Foreskin fibroblast (primary cell): ENCODE measurements at places on chromosomes 12 and 14.

DNA sequence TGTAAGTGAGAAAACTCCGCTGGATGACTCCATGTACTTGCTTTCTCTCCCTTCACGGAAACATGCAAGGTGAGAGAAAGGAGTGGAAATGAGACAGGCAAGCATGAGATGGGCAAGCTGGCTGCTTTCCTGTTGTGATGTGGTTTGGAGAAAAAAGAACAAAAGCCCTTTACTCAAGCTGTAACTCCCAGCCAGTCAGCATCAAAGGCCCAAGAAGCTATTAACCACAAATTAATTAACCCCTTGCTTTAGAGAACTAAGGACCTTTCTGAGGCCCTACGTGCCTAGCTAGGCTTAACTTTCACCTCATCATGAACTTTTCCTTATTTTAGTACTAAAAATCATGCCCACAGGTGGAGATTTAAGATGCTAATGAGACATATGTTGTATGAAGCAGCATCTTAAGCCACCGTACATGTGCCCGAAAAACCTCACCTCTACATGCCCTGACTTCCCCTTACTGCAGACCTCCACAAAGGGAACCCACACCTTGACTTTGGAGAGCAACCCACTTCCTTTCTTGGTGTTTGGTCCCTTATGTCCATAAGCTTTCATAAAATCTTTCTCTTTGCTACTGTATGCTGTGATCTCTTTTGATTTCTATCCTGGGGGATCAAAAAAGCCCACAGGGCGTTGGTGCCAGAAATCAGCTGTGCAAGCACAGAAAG is 87.0 kb downstream of the GALNT8 start:
- no peak for DNase-seq

GRCh38 chr12:113137861-113138783 is 2.6 kb upstream of the RASAL1 start:
- DNase-seq: no peak

- peak; percentile 8 for DNase-seq
Observed at GRCh38 chr14:61388173-61388975, 67.0 kb downstream of the PRKCH start.

DNA sequence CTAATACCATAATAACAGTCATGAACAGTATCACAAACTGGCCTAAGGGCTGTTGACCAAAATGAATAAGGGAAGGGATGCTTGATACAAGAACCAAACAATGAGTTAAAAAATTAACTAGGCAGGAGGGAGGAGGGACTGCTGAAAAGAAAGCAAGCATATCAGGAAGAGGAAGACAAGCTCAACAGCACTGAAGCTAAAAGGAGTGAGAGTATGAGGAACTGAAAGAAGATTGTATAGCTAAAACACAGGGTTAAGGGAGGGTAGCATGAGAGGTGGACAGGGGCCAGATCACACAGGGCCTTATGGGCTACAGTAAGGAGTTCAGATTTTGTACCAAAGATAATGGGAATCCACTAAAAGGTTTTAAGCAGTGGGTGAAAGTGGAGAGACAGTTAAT is 34.1 kb downstream of the ITGA7 start:
- no peak for DNase-seq

DNA sequence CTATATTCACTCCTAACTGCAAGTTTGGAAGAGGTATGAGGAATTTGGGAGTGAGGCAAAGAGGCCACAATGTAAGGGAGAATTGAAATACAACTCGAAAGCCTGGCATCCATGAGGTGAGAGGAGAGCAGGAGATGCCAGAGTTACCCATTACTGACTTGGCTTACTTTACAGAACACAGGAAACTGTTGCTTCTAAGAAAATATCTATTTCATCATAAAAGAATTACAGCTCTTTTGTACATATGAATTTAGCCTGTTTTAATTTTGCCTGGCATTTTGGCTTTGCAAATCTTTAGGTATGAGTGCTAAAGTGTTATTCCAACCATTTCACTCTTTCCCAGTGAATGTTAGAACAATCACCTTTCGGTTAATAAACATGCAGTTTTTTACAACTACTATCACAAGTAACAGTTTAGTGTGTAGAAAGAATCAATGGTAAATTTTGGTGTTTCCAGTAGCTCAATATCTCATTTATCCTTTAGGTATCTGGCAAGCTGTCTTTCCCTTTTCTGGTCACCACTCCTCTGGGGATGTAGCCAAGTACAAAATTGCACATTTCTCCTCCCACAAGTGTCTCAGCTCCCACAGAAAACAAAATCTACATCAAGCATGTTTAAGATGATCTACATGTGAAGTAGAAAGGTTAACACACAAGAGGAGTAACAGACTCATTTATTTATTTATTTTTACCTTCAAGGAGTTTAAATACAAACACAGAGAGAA is 196.6 kb upstream of the DCN start:
- DNase-seq: peak; percentile 32

GRCh38 chr14:104935955-104936354 is 11.3 kb downstream of the PLD4 start:
- DNase-seq: no peak

DNA sequence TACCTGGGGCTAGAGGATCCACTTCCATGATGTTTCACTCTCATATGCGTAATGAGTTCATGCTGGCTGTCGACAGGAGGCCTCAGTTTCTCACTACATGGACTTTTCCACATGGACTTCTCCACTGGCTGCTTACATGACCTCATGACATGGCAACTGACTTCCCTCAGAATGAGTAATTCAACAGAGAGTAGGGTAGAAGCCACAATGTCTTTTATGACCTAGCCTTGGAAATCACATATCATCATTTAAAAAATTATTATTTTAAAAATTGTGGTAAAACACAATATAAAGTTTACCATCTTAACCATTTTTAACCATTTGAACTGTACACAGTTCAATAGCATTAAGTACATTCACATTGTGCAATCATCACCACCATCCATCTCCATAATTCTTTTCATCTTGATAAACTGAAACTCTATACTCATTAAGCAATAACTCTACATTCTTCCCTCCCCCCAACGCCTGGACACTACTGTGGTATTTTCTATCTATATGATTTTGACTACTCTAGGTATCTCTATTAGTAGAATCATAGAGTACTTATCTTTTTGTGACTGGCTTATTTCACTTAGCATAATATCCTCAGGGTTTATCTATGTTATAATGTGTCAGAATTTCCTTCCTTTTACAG is 144.5 kb downstream of the TGFB3 start:
- peak; percentile 63 for DNase-seq

GRCh38 chr14:106875503-106875902 is 1349.1 kb downstream of the TMEM121 start:
- DNase-seq: no peak

DNA sequence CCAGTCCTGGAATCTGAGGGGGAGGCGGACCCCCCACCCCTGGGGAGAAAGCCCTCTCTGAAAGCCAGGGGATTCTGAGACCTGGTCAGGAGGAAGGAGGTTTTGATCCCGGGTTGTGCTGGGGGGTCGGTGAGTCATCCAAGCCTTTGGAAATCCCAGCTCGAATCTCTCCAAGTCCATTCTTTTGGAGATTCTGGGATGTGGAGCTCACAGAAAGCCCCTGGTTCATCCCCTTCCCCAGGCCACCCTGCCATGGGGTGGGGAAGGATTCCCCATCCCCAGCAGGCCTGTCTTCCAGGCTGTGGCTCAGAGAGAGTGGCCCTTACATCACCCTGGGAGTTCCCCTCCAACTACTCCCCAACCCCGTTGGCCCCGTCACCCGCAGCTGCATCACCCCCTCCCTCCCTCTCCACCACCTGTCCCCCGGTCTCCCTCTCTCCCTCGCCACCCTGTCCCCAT is 14.3 kb downstream of the EXOC3L4 start:
- DNase-seq: no peak
